Stimulated activated CD4-positive, alpha-beta T cell treated with anti-CD3 and anti-CD28 coated beads, Interleukin-15, amount 100 ng/mL, for 1 hour (primary cell): ENCODE measurements at places on chromosomes 2 and 18.

DNA sequence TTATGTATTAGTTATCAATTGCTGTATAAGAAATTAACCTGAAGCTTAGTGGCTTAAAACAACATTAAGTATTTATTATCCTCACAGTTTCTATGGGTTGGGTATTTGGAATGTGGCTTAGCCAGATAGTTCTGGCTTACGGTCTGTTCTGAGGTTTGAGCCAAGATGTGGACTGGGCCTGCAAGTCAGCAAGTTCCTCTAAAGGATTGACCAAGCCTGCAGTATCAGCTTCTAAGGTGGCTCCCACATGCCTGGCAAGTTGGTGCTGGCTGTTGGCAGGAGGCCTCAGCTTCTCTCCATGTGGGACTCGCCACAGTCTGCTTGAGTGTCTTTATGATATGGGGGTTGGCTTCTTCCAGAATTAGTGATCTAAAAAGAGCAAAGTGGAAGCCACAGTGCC, 45.0 kb upstream of the TCF4 start:
- DNase-seq = no peak

GRCh38 chr18:79570266-79571201, 109.1 kb upstream of the CTDP1 start:
- no peak for DNase-seq

GRCh38 chr2:158637357-158637756, 157.8 kb upstream of the DAPL1 start:
- DNase-seq = no peak

DNA sequence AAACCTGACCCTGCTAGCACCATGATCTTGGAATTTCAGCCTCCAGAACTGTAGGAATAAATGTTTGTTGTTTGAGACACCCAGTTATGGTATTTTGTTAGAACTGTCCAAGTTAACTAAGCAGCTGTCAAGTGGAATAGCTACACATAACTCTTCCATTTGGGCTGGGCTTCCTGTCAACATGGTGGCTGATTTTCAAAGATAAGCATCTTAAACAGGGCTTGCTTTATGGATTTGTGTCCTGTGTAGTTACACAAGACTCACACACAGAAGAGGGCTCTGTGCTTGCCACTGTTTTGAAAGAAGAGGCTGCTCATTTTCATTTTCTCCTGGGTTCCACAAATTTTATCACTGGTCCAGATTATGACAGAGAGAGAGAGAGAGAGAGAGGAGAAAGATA, 35.7 kb downstream of the GCG start:
- DNase-seq = no peak

DNA sequence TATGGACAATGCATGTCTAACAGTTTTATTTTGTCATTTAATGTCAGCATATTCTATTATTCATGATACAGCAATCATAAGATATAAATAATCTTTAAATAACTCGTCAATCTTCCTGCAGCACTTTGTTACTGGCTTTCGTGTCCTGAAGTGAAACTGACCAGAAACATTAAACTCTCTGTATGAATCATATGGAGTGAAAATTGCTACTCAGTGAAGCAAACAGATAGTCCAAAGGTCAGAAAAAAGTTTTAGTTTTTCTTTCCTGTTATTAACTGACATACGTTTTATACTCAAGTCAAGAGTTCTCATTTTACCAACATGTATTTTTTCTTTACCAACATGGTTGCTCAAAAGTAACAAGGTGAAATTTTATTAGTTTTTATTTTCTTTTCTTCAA, 106.8 kb upstream of the GALNT5 start:
- DNase-seq = no peak

GRCh38 chr2:64537991-64538390, 13.9 kb downstream of the AFTPH start:
- DNase-seq = no peak

- no peak for DNase-seq
These were observed 75.3 kb downstream of the BABAM2 start for GRCh38 chr2:27965841-27966240.

GRCh38 chr2:218671097-218671653, 627 bp downstream of the RNF25 start:
- DNase-seq = no peak

DNA sequence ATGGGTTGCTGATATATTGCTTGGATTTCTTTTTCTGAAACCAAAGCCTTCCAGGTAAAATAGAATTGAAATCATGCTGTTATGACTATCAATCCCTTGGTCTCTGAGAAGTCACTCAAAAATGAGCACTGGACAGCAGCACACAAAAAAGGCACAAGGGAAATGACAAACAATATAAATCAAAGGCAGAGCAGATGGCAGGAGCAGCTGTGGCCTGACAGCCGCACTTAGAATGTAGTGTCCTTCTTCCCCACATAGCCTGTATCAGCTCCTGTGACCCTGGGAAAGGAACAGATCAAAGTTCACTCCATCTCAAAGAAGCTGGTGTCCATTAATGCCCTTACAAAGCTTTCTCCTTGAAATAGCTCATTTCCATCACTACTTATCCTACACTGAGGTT, 326.7 kb downstream of the SUCLG1 start:
- no peak for DNase-seq
